T-helper 2 cell treated with Interferon-gamma antibody and Interleukin-4, amounts not matched to agents 5 μg/mL and 100 μg/mL, for 36 hours (primary cell): ENCODE measurements at places on chromosomes 3 and 15.

GRCh38 chr15:25134546-25134945, 179.8 kb downstream of the SNRPN start:
- DNase-seq, result no peak

DNA sequence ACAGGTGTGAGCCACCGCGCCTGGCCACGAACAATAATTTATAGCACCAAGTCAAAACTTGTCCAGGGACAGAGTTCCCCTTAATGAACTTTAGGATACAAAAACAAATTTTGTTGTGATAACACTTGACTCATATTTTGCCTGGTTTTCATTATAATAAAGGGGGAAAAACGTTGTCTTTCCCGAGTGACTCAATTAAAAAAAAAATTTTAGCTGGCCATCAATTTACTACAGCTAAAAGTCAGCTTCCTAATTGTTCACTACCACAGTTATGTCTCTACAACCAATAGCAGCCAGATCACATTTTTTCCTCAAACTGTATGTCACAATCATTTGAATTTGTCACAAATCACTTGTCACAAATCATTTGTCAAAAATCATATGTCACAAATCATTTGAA, 116.0 kb downstream of the P3H2 start:
- no peak for DNase-seq

GRCh38 chr15:96428742-96429141, 98.2 kb downstream of the NR2F2 start:
- DNase-seq, result no peak

DNA sequence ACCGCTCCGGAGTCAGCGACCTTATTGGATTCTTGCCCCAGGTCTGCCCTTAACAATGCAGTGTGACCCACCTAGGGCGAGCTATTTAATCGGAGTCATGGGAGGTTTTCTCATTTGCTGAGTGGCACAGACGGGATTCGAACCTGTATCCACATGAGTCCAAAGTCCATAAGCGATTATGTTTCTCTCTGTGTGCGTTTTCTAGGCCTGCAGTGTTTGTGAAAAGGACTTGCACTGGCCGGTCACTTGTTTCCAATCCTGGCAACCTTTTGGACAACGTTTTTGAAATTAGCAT, 691 bp upstream of the HDGFL3 start:
- no peak for DNase-seq

GRCh38 chr3:180855364-180855763, 57.1 kb upstream of the FXR1 start:
- no peak for DNase-seq

GRCh38 chr3:8645712-8646111, 1.1 kb upstream of the SSUH2 start:
- no peak for DNase-seq

GRCh38 chr3:10961921-10962320, 30.6 kb upstream of the SLC6A1 start:
- no peak for DNase-seq

GRCh38 chr3:50316657-50317242, 5.8 kb downstream of the HYAL2 start:
- no peak for DNase-seq

DNA sequence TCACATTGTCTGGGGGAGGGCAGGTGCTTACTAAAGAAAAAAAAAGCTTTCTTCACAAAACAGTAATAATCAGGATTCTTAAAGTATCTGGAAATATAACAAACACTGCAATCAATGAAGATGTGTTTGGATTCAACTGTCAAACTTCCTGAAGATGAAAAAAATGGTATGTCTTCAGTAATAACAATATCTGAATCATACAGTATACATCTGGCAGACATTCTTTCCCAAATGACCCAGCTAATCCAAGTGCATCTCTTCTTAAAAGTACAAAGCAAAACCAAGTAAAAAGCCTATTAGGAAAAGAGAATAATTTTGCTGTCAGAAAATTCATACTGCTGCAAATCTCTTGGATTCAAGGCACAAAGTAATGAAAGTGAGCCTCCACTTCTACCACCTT, 145.0 kb upstream of the MCTP2 start:
- no peak for DNase-seq

GRCh38 chr15:70956201-70956995, 63.8 kb downstream of the LRRC49 start:
- DNase-seq, result no peak

GRCh38 chr3:99881121-99881524, 63.5 kb downstream of the CMSS1 start:
- no peak for DNase-seq

DNA sequence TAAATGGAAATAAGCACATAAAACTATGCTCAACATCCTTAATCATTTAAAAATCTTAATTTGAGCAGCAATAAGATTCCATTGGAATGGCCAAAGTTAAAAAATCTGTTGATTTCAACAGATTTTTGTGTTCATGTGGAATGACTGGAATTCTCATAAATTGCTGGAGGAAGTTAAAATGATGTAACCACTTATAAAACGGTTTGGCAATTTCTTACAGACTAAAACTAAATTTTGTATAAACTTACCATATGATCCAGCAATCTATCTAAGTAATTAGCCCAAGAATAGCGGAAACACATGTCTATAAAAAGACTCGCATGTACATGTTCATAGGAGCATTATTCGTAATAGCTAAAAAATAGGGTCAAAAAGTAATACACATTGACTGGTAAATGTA, 1713.6 kb downstream of the SI start:
- DNase-seq, result no peak

GRCh38 chr3:130256821-130257340, 88.6 kb upstream of the COL6A5 start:
- no peak for DNase-seq

DNA sequence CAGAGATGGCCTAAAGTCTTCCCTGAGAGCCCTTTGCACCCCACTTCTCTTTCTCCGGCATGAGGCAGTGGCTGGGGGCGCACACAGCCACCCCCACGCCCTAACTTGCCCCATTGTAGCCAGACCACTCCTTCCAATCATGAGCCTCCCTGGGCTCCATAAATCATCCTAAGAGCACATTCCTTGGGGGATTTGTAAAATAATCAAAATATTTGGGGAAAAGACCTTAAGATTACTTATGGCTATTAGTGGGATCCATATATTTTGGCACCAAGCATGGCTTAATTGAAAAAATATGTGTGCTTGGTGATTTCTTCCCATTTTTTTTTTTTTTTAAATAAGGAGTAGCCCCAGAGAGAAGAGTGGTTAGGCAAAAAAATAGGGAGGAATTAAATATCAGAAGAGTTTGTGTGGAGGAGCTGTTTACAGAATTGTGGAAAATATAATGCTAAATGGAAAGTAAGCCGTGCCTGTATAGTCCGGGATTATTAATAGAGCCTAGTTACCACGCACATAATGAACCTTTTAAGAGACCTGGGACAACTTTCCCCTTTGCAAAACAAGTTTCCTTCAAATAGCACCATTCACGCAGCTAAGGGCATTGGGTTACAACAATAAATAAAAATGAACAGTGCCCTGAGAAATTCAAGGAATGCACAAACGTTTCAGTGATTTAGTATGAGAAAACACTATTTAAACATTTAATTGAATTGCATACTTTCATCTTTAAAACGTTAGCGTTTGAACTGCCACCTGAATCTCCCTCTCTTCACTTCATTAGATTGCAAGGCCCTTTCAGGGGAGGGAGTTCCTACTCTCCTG, 46.1 kb downstream of the SMAD6 start:
- DNase-seq, result no peak

GRCh38 chr3:188139466-188139865, 14.5 kb upstream of the LPP start:
- no peak for DNase-seq

DNA sequence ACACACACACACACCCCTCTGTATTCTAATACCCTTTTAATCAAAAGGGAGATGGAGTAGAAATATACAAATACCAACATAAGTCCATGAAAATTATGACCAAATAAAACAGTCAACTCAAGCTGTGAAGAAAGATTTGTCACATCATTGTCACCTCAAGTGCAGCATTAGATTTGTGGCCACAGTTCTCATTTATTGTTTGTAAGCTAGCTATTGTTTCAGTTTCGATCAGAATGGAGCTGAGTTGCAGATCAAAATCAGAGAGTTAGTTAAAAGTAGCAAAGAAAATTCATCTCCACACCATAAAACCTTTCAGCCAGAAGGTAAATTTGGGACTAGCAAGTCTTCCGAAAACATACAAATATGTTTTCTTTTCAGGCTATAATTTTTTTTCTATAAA, 267.7 kb upstream of the LMCD1 start:
- no peak for DNase-seq

GRCh38 chr3:29919571-29919970, 638.7 kb downstream of the RBMS3 start:
- no peak for DNase-seq

DNA sequence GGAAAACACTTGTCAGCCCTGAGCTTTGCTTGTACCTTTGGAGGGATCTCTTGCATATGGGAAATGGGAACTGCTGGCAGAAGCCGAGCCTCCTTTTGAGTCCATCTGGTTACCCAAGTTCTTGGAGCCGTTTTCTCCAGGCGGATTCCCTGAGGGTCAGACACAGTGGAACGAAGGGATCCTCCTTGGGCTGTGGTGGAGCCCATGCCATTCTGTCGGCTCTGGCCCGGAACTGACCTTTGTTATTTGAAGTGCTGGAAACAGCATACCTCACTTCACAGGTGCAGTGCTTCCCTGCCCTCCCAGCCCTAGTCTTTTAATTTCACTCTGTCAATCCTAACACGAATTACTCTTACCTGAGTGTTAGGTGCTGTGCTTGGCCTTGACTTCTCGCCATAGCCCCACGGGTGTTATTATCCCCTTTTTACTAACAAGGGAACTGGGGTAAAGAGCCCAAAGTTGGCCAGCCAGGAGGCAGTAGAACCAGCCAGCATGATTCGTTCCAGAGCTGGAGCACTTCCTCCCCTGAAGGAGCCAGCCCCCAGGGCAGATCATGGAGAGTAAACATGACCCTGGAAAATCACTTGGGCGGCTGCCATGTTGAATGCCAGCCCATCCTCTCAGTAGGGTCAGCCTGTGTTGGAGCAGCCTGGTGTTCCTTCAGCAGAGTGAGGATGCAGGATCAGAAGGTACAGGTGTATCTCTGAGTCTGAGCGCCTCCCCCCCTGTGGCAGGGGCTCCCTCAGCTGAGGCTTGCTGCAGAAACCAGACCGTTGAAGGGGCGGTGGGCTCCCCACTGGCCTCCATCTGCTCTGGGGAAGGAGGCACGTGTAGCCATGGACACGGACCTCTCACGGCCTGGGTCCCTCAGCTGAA, 143.2 kb downstream of the DNAJB8 start:
- DNase-seq, result no peak

DNA sequence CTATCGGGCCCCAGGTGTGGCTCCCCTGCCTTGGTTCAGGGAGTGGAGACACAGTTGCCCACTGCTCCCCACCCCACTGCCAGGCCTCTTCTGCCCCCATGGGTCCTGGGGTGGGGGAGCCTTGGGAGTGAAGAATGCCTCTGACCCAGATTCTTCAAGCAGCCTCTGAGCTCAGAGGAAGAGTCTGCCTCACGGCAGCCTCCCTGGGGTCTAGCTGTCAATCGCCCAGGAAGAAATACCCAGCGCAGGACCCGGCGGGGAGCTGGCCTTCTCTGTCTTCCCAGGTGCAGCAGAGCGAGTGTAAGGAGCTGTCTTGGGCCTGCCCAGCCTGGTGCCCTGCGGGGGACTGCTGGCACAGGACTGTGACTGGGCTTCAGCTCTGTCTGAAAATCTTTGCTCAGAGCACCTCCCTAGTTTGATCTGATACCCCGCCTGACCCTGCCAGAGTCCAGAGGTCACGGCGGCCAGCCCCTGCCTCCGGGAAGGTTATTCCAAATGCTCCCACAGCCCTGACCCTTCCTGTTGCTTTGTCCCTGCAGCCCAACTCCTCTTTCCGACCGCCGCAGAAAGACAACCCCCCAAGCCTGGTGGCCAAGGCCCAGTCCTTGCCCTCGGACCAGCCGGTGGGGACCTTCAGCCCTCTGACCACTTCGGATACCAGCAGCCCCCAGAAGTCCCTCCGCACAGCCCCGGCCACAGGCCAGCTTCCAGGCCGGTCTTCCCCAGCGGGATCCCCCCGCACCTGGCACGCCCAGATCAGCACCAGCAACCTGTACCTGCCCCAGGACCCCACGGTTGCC, 11.0 kb downstream of the ANKRD63 start:
- DNase-seq, result no peak

DNA sequence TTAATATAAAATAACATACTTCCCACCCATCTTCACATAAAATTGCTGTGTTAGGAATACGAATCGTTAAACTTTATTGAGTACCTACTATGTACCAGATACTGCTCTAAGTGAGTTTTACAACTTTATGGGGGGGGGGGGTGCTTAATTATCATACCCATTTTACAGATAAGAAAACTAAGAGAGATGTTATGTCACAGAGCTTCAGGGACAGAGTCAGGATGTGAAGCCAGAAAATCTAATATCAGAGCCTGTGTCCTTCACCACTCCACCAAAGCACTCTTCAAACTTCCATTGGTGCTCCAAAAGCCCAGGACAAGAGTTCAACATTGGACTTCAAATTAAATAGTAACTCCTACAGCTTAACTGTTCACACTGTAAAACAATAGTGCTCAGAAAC, 8.6 kb downstream of the LINS1 start:
- DNase-seq, result no peak
